ENCODE measurements at places on chromosomes 11 and 22.

DNA sequence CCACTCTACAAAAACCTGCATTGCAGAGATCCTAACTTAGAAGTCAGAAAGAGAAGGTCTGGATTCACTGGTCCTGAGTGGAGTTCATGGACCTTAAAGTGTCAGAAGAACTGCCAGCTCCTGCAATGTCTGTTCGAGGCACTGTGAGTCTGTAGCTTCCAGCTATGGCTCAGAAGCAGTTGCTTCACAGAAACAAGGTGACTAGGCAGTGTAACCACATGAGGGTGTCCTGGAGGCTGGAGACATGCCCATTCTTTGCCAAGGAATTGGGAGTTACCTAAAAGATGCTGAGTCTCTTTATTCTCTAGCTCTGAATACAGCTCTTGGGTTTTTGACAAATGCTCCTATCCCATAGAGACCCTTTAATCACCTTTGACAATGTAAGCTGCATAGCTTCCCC is 130.5 kb downstream of the SPON1 start:
- no peak for DNase-seq

DNA sequence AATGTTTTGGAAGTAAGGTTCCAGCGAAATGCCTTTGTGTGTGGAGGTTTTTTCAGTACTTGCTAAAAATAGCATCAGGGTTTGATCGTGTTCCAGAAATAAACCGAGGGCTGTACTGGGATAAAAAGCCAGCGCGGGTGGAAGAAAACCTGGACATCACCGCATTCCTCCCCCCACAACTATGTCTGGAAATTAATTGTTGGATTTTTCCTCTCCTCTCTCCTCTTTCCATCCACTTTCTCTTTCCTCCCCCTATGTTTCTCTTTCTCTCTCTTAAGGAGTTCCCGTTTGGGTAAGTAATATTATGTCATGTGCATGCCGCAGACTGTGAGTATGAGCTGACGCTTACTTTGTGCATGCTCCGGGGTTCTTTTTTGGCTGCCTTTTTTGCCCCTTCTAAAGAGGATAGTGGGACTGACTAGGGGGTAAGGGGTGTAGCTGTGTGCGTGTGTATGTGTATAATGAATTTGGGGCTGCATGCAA is 104.2 kb upstream of the HSD17B12 start:
- peak; percentile 27 for DNase-seq

DNA sequence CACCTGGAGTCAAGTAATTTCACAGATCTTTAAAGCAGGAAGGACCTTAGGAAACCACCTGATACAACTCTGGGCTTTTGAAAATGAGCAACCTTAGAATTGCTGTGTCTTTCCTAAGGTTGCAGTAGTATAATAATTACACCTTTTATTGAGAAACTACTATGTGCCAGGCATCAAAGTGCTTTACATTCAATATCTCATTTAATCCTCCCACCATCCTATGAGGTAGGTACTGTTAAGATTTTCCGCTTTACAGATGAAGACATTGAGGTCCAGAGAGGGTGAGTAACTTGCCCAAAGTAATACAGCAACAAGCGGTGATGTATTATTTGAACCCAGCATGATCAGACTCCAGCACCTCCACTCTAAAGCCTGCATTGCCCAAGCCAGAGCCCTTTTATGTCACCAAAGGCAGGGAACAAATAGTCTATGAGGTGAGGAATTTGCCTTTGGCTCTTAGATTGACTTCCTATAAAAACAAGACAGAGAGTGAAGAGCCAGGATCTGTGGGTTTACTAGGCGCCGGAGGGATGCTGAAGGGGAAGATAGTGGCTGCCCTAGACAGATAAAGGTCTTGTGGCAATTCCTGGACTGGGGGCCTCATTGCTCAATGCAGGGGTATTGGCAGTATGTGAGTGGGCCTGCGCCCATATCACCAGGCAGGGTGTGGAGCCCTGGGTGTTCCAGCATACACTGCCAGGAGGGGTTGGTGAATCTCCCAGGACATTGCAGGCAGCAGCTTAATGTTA is 157.1 kb downstream of the FBXO7 start:
- DNase-seq: no peak

- no peak for DNase-seq
Measured at GRCh38 chr11:44998051-44998450, 47.4 kb upstream of the TP53I11 start.

GRCh38 chr22:17400305-17400704 is 31.0 kb downstream of the CECR2 start:
- DNase-seq: no peak

DNA sequence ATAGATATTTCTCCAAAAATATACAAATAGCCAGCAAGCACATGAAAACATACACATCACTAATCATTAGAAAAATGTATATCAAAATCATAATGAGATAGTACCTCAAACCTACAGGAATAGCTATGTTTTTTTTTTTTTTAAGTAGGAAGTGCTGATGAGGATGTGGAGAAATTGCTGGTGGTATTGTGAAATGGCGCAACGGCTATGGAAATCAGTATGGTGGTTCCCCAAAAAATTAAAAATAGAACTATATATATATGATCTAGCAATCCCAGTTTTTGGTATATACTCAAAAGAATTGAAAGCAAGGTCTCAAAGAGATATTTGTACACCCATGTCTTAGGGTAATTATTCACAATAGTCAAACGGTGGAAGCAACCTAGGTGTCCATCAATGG is 46.0 kb upstream of the HIPK3 start:
- DNase-seq: peak; percentile 46

DNA sequence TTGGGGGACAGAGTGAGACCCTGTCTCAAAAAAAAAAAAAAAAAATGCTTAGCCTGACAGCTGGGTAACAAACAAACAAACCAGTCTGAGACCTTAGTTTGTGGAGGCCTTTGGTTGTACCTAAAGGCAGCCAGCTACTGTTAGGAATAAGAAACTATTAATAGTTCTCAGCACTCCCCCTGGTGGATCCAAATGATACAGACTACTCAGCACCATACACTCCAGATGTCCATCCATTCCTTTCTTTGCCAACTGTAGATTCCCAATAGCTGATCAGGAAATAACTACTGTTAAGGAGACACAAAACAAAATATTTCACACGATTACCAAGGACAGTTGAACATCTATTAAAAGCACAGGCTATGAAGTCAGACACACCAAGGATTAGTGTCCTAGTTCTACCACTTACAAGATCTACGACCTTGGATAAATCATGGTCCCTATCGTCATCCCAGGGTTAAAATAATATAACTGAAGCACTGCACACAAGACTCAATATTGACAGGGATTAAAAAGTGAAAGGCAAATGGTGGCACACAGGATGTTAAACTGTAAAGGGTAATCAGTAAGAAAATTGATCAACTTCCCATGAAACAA is 17.2 kb downstream of the CLDN25 start:
- peak; percentile 55 for DNase-seq

GRCh38 chr11:6799402-6799801 is at the start of gene OR6A2:
OR6A2 (minus strand) TSS chr11:6799689; CDS start chr11:6795708, 3,981 bp downstream.
- DNase-seq: no peak

GRCh38 chr22:48797731-48798130 is 1029.9 kb downstream of the BRD1 start:
- DNase-seq: no peak

- peak; percentile 58 for DNase-seq
Measured at GRCh38 chr22:45948081-45948648, 28.8 kb downstream of the WNT7B start.

- DNase-seq: no peak
Measured at GRCh38 chr11:64697663-64698375, 25.2 kb downstream of the NRXN2 start.

DNA sequence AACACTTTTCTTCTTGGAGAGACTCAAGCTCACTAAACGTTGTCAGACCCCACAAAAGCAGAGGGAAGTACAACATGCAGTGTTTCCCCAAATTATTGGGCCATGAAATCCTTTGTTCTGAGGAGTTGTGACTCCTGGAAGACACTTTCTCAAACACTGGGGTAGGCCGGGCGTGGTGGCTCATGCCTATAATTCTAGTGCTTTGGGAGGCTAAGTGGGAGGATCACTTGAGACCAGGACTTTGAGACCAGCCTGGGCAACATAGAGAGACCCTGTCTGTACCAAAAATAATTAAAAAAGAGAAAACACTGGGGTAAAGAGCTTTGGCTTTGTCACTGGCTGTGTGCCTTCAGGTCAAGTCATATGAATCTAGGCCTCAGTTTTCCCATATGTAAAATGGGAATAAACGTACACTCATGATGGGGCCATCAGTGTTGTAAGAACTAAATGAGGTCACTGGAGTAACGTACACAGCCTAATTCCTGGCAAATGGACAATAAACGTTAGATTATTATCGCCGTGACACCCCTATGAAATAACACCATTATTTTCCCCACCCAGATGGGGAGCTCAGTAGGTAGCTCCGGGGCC is 92.0 kb downstream of the RRM1 start:
- no peak for DNase-seq

Measured in NB4 (cell line).